ENCODE measurements at places on chromosomes 4 and X.

DNA sequence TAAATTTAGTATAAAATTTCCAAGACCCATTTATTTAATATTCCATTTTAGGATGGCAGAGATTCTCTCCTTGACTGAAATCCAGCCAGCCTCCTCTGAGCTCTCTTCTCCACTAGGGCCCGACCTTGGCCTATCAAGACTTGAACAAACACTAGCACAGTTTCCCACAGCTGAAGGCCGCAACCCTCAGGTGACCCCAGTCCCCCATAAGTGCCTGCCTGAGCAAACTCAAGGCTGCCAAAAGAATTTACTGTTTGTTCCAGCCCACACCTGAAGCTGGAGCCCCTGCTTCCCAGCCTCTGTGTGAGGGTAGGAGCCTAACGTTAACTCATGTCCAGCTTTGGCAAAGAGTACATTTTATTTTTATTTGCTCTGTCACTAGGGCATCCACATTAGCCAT, 629.0 kb upstream of the ZFP42 start:
- DNase-seq = no peak

DNA sequence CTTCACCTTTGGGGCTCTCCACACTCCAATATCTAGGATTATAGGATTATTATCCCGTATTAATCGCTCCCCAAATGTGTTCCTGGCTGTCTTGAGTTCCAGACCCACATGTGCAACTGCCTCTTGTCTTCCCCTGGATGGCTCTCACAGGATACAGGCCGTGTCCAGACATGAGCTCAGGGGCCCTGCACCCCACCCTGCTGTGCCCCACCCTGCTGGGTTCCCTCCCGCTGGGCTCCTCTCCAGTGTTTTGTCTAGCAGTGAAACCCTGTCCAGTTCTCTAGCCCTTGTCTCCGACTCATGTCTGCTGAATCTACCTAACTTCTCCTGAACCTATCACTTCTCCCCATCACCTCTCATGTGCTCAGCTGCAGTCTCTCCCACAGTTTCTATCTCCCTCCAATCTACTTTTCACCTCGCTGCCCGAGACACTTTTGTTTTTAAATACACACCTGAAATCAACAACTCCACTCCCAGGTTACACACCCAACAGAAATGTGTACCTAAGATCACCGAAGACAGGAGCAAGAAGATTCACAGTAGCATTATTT, 2.0 kb downstream of the RNF212 start:
- no peak for DNase-seq

- peak; percentile 7 for DNase-seq
Measured at GRCh38 chrX:149825424-149825823, 43.7 kb downstream of the MAGEA9 start.

DNA sequence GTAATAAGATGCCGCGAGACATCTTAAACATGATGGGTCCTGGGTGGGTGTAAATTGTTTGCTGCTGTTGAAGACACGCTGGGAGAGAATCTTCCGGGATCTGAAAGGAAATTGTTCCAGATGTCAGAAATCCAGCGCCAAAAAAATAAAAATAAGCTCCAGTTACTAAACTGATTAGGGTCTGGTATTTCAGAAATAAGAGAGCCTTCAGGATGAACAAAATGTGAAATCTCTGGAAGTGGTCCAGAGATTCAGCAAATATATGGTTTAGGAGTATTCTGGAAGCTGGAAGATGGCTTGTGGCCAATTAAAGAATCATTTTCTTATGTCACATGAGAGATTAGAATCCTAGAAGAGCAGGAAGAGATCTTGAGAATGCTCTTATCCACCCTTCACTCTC, 75.8 kb upstream of the NHS start:
- no peak for DNase-seq

GRCh38 chrX:39896951-39897740, 200.6 kb downstream of the BCOR start:
- no peak for DNase-seq

DNA sequence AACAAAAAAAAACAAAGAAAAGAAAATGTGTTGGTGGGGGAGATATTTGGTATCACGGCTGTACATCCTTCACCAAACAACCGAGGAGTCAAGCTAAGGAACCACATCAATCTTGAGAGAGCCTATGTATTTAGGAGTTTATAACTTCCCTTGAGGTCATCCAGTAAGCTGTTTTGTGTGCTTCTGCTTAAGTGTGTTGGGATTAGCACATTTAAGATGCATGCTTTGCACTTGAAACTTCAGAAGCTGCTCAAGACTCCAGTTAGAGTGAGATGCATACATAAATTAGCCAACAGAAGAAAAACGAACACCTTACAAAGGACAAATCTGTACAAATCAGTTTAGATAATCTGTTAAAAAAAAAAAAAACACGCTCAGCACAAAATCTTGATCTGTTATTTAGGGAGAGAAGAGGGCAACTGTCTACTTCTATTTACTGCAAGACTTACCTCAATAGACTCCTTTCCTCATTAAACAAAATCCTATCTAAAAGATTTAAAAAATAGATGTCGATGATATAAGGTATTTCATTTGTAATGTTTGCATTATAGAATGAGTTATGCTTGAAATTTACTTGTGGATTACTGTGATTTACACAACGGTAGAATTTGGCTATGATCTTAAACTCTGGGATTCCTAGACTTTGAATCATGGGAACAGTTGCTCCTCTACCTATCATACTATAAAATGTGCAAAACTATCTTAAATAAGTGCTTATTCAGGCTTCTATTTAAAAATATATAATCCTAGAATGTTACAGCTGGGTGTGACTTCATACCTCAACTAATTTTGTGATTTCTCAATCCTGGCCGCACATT, 53.8 kb upstream of the NAP1L5 start:
- no peak for DNase-seq

- DNase-seq = peak; percentile 69
Measured at GRCh38 chr4:136864604-136865185, 667.6 kb downstream of the PCDH18 start.

GRCh38 chr4:140233791-140234696, 80.1 kb upstream of the MAML3 start:
- no peak for DNase-seq

GRCh38 chr4:700587-701264, 4.9 kb upstream of the PCGF3 start:
- no peak for DNase-seq

- no peak for DNase-seq
Measured at GRCh38 chr4:179415037-179415846, 1973.0 kb upstream of the AGA start.

DNA sequence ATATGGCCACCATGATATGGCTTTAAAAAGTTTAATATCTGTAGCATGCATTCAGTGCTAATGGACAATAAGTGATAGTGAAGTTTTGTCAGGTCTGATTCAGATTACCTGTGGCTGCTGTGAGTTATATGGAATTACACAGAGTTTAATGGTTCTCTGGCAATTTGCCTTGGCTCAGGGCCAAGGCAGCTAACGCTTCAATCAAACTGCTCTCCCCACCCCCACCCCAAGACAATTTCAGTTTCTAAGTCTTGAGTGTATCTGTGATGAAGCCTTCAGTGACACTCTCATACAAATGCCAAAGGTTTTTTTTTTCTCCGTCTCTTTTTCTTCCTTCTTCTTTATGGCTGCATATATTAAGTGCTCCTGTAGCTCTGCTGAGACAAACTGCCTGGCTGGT, 106.6 kb downstream of the SHROOM4 start:
- DNase-seq = no peak

DNA sequence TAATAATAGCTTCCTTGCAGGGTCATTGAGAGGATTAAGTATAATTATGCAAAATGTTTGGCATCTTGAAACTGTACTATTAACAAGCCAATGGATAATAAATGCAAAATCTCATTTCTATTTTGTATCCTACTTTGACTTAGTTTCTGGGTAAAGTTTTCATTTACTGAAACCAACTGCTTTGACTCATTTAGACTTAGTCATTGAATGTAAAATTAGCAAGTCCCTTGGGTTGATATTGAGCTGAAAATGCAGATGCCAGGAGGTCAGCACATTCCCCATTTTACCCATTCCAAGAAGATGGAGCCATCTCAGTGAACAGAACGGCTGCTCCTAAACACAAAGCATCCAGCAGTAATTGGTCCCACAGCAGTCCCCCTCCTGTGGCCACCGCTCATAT, 74.7 kb upstream of the GATB start:
- DNase-seq = no peak

DNA sequence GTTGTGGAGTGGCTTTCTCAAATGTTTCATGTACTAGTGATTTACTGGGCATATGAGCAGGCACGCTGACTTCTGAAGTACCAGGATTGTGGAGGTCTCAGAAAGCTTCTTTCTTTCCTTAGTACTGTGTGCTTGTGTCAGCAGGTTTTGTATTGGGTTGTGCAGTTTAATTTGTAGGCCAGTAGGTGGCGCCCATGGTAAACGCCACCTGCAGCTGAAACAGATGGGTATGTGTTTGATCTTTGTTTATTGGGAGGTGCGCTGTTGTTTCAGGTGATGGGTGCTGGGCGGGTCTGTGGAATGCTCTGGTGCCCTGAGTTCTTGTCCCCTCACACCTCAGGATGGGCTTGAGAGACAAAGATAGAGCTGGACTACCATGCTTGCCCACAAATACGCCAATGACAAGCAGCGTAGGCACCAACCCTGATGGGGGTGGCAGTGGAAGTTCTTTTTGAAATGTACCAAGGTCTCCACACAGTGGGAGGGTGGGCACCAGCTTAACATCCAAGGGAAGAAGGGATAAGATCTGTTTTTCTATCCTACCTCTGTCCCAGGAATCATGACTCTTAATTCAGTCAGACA, 141.5 kb downstream of the RPS6KA6 start:
- DNase-seq = no peak

- DNase-seq = no peak
Measured at GRCh38 chr4:42750856-42751255, 94.0 kb upstream of the ATP8A1 start.

DNA sequence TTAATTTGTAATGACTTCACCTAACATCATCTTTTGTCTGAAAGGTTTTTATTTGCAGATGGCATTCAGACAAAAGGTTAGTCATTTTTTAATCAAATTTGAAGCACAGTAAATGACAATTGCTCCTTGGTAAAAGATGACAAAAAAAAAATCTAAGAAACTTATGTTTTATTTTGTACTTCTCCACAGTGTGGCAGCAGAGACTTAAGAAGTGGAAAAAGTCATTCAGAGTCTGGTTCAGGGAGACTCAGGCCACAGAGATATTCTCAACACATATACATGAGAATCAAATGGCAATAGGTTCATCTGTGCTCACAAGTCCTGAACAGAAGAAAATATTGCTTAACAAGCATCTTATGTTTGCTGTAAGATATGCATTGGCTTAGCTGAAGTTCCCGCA, 436.2 kb downstream of the KCNIP4 start:
- DNase-seq = peak; percentile 4

- DNase-seq = no peak
Measured at GRCh38 chrX:39189431-39189830, 388.2 kb downstream of the MID1IP1 start.

GRCh38 chr4:95531141-95531540, 17.6 kb downstream of the UNC5C start:
- DNase-seq = no peak

GRCh38 chrX:131802836-131803626, 220.1 kb upstream of the STK26 start:
- DNase-seq = no peak

GRCh38 chr4:182507805-182508204, 264.6 kb downstream of the TENM3 start:
- no peak for DNase-seq

- DNase-seq = no peak
Measured at GRCh38 chr4:19429684-19430083, 822.0 kb upstream of the SLIT2 start.

GRCh38 chr4:56857601-56858309, 36.3 kb upstream of the SPINK2 start:
- no peak for DNase-seq

GRCh38 chr4:182141061-182141460, 102.1 kb upstream of the TENM3 start:
- DNase-seq = no peak

DNA sequence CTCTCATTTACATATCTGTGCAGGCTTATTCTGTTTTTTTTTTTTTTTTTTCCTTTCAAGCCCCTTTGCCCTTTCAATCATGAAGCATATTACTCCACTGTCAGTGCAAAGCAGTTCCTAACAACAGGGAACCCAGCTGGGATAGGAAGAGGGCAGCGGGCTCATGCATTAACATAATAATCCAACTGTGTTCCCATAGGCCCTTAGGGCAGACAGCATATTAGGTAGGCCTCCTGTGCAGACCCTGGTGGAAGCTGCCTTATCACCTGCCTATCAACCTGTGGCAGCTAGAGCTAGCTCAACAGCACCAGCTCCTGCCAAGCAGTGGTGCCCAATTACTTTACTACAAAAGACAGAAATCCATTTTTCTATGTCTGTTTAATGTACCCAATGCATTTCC, 49.3 kb downstream of the SLC10A7 start:
- DNase-seq = no peak

- no peak for DNase-seq
Measured at GRCh38 chrX:14903891-14904290, 30.7 kb downstream of the MOSPD2 start.

DNA sequence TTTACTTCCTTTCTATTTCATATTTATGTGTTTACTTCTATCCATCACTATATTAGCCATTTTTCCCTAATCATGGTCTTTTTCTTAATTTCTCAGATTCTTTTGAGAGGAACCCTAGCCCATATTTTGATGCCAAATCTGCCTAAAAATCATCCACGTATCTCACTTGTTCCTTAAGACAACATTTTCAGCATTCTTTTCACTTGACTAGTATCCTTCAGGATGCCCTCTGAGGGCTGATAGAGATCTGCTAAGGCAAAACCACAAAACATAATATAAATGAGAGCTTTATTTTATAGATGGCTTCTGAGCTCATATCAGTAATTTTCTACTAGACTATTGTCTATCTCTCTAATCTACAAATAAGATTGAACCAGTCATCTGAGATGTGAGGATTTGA, 341.9 kb downstream of the GPM6A start:
- no peak for DNase-seq

DNA sequence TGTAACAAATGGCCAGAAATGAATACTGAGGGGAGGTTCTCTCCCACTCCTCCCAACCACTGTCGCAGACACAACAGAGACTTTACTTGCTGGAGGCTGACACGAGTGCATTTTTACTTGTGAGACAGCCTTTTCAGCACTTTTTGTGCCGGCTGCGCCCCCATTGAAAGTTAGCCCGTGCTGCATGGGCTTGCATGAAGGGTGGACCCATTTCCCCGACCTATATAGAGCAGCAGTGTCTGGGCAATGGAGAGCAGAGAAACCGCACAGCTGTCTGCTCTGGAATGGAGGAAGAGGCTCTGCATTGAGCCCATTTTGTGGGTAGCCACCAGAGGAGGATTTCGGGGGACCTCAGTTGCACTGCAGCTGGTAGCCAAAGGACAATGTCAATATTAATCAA, 208.8 kb downstream of the UGT8 start:
- DNase-seq = no peak

DNA sequence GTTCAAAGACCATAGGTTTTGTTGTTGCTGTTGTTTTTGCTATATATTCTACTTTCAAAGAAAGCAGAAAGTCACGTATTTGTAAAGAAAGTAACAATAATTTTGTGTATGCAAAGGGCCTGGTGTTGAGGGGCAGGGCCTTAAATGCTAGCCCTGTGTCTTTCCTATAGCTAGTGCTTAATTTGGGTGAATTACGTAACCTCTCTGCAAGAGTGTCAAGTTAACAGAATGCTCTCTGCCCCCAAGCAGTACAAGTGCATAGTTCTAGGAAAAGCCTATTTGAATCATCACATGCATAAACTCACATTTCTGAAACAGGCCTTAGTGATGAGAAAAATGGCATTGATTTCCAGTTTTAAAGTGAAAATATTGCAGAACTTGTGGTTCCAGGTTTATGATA, 663.6 kb downstream of the STIM2 start:
- DNase-seq = no peak

GRCh38 chr4:91302120-91302519, 1001.6 kb upstream of the GRID2 start:
- no peak for DNase-seq
